Dermis microvascular lymphatic vessel endothelial cell (primary cell): ENCODE measurements at places on chromosomes 3 and 15. TPM values are rescaled to one million over a fixed set of nuclear protein-coding genes. Genes with fewer than 3 reads are reported as not detected.

- no peak for DNase-seq
These were observed 387.9 kb downstream of the GABRG3 start for GRCh38 chr15:27358751-27359434.

DNA sequence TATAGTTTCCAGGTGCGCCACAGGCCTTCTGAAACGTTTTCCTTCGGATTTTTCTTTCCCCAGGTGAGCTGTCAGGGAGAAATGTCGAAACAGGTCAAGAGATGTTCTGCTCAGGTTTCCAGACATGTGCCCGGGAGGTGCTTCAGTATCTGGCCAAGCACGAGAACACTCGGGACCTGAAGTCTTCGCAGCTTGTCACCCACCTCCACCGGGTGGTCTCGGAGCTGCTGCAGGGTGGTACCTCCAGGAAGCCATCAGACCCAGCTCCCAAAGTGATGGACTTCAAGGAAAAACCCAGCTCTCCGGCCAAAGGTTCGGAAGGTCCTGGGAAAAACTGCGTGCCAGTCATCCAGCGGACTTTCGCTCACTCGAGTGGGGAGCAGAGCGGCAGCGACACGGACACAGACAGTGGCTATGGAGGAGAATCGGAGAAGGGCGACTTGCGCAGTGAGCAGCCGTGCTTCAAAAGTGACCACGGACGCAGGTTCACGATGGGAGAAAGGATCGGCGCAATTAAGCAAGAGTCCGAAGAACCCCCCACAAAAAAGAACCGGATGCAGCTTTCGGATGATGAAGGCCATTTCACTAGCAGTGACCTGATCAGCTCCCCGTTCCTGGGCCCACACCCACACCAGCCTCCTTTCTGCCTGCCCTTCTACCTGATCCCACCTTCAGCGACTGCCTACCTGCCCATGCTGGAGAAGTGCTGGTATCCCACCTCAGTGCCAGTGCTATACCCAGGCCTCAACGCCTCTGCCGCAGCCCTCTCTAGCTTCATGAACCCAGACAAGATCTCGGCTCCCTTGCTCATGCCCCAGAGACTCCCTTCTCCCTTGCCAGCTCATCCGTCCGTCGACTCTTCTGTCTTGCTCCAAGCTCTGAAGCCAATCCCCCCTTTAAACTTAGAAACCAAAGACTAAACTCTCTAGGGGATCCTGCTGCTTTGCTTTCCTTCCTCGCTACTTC, 3.8 kb downstream of the BHLHE40 start:
- DNase-seq, result peak; percentile 26

DNA sequence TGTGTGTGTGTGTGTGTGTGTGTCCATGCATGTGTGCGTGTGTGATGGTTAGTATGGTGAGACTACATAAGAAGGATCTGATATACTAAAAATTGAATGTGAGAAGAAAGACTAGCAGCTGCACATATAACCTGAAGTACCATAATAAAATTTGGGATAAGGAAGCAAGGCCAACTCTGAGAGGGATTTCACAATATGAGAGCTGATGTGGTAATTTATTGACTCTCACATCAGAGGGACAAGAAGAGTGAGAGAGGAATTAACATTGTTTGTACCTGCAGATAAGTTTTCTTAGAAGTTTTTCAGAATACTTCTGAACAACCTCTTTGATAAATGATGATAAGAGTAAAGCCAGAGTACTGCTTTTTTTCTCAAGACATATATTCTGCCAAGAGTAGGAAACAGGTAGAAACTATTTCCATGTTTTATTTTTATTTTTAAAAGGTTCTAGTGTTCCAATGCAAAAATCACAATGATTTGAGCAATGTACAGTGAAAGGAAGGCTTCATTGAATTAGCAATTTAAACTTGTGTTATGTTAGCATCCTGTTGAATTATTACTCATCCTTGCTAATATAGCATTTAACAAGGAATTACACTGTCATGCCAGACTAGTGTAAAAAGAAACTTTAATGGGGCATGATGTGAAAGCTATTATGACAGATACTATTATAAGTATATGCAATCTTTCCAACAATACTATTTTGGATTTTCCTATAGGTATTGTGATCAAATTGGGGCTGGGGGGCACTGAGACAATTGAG, 415.5 kb upstream of the ARPP21 start:
- DNase-seq, result no peak

GRCh38 chr15:82650046-82650670, 3.0 kb upstream of the CPEB1 start:
- DNase-seq, result no peak

DNA sequence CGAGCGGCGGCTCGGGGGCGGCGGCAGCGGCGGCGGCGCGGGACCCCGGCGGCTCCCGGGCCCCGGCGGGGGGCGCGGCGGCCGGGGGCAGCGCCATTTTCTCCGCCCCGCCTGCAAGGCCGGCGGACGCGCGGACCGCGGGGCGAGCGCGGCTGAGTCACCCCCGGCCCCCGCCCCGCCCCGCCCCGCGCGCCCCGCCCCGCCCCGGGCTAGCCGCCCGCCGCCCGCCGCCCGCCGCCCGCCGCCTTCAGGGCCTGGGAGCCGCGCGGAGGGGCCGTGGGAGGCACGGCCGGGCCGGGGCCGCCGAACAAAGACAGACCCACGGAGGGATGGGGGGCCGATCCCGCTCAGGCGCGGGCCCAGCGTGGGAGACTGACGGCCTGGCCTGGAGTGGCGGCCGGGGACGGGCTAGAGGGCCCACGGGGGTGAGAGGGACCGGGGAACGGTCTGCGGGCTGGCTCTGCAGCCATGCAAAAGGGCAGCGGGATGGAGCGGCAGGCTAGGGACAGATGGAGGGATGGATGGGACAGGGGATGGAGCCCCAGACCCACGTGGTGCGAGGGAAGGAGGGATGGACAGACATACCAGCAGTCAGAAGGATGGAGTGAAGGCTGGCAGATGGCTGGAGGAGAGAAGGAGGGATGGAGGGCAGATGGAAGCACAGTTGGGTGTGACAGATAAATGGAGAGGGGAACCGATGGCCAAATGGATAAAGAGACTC, at the start of gene EIF4E3:
Gene EIF4E3 (minus strand): TSS at position 132 of the 721 bp plus-strand sequence. CDS start 35 bp downstream, at position 97.
- no peak for DNase-seq

DNA sequence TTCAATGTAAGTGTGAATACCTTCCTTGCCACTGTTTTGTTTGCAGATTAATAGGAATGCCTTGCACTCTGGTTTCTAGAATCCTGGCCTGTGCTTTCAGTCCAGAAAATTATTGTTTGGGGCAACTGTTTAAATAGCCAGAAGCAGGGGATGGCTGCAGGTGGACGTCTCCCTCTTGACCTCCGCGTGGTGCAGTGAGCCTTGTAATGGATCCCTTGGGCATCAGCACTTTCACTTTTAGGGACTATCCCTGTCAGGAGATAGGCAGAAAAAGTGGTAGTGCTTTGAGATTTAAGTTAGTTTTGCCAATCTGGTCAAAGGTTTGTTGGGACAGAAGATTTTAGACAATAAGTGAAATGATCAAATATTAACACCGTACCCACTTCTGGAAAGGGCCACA, 178.6 kb upstream of the BHLHE40 start:
- DNase-seq, result no peak

- peak; percentile 22 for DNase-seq
These were observed 977 bp downstream of the CDC25A start for GRCh38 chr3:48187301-48187578.

Gene SLC49A4
- total RNA-seq, result 10.9 and 14.7 TPM in 2 replicates

DNA sequence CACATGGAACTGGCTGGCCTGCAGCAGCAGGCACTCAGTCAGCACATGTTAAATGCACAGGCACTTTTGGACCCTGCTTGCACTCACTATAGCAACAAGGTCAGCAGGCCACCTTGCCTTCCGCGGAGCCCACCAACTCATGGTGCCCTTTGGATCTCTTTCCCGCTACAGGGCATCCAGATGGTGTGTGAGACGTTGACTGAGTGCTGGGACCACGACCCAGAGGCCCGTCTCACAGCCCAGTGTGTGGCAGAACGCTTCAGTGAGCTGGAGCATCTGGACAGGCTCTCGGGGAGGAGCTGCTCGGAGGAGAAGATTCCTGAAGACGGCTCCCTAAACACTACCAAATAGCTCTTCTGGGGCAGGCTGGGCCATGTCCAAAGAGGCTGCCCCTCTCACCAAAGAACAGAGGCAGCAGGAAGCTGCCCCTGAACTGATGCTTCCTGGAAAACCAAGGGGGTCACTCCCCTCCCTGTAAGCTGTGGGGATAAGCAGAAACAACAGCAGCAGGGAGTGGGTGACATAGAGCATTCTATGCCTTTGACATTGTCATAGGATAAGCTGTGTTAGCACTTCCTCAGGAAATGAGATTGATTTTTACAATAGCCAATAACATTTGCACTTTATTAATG, 85.0 kb downstream of the TGFBR2 start:
- DNase-seq, result peak; percentile 74

DNA sequence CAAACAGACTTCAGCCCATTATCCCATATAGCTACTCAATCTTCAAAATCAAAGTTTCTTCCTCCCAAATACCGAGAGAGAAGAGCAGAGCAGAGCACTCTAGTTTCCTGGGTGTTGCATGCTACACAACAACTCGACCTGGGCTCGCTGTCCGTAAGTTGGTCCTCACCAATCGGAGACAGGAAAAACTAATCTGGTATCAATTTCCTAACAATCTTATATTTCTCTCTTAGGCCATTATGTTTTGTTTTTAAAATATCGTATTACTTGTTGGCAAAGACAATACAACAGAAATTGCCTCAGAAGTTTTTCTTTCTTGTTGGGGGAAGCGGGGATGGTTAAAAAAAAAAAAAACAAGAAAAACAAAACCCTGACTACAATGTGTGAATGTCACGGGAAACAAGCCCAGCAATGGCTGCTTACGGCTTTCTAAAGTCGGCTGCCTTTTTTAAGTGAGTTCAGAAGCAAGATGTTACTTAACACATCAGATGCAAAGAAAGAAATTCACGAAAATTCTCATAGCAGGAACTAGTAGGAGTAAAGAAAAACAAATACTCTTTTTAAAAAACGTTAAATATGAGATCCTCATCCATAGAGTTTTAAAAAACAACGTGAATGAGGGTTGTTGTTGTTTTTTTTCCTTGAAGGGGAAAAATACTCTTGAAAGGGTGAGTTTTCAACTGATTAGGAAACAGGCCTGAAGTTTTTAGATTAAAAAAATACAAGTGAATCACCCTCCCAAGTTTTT, 1.9 kb downstream of the VGLL4 start:
- no peak for DNase-seq

Gene ZBTB20
- 8.7 and 12.5 TPM in 2 replicates for total RNA-seq

Gene SPINK8
- not detected in 2 replicates for total RNA-seq

Gene KLF13
- 21.4 and 33.6 TPM in 2 replicates for total RNA-seq

- no peak for DNase-seq
These were observed 62.3 kb downstream of the SYNM start for GRCh38 chr15:99167201-99167600.

- DNase-seq, result no peak
These were observed 10.4 kb downstream of the SOX2 start for GRCh38 chr3:181722156-181722555.

Gene GRK7
- total RNA-seq, result not detected in 2 replicates

Gene ZBBX
- total RNA-seq, result 0.13 TPM in 1 of 2 replicates, not detected in the other

GRCh38 chr15:71364117-71364584, 248.9 kb downstream of the THSD4 start:
- no peak for DNase-seq

Gene ZNF860
- 1.3 and 1.9 TPM in 2 replicates for total RNA-seq

GRCh38 chr3:159616234-159616825, 372.3 kb upstream of the IL12A start:
- DNase-seq, result peak; percentile 25
